Pancreas (tissue), 10 donors: ENCODE measurements at places on chromosomes 2 and 18. TPM values are rescaled to one million over a fixed set of nuclear protein-coding genes. Genes with fewer than 3 reads are reported as not detected.

The CFAP53 gene
- total RNA-seq = 0.28 TPM

- H3K27me3 ChIP-seq = no peaks in the 10 kb centered on the region
- H3K4me1 ChIP-seq = no peaks in the 10 kb centered on the region
- H3K4me3 ChIP-seq = no peak overlapping the region
- DNase-seq = no peak
- no peaks in the 10 kb centered on the region for H3K36me3 ChIP-seq
These were observed 482.6 kb downstream of the PIK3C3 start for GRCh38 chr18:42437646-42438045.

DNA sequence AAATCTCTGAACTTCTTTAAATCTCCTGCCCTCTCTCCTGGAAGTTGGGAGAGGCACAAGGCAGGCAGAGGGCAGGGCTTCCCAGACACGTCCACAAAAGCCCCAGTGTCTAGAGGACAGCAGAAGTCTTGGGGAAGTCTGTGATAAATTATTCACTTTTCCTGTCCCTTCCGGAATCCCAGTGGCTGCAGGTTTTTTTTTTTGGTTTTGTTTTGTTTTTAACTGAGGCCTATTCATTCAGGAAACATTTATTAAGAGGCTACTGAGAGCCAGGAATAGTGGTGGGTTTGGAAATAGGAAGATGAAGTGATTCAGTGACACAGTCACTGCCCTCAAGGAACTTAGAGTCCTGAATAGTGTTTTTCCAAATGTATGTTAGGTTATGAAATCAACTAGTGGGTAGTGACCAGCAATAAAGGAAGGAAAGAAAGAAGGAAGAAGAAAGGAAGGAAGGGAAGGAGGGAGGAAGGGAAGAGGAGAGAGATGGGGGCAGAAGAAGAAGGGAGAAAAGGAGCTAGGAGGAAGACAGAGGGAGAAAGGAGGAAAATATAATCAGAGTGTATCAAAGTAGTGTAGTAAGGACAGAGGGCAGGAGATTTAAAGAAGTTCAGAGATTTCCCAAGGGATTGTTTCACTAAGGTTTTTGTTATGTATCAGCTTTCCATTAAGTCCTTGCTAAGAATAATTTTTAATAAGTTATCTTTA is 98.9 kb upstream of the ZFP36L2 start:
- DNase-seq = no peak

- H3K27me3 ChIP-seq = no peaks in the 10 kb centered on the region
- DNase-seq = no peak
- no peak overlapping the region for H3K4me3 ChIP-seq
- H3K36me3 ChIP-seq = no peaks in the 10 kb centered on the region
- no peak overlapping the region for H3K27ac ChIP-seq
These were observed 220.7 kb downstream of the PTH2R start for GRCh38 chr2:208627110-208627884.

- H3K4me3 ChIP-seq = no peak overlapping the region
- no peaks in the 10 kb centered on the region for H3K4me1 ChIP-seq
These were observed 293.9 kb downstream of the KIAA1328 start for GRCh38 chr18:37122877-37123276.

DNA sequence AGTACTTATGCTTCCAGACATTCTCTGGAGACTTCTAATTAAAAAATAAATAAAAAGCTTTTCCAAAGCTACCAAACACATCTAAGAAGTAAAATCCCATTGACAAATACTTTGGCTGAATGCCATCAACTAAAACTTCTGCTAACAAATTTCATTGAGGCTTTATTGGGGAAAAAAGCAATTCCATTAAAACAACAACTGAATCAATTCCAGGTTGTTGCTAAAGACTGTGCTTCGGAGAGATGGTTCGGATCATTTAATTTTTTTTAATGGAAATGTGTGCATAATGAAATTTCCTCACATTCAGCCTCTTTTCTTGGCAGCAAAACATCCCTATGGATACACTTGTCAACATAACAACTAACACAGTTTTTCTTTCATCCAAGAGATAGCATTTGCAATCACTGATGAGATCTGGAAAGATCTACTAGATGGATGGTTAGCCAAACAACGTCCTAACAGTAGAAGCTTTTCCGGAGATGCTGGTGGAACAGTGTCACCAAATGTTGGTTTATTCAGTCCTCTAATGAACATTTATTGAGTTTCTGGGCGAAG is 446.1 kb upstream of the FAM98A start:
- no peaks in the 10 kb centered on the region for H3K36me3 ChIP-seq
- no peak for DNase-seq
- no peak overlapping the region for H3K4me3 ChIP-seq
- no peak overlapping the region for H3K27ac ChIP-seq
- H3K27me3 ChIP-seq = no peaks in the 10 kb centered on the region

- no peak overlapping the region for H3K4me3 ChIP-seq
- H3K36me3 ChIP-seq = no peaks in the 10 kb centered on the region
- no peak overlapping the region for H3K27ac ChIP-seq
- no peak for DNase-seq
These were observed 26.6 kb downstream of the MYL1 start for GRCh38 chr2:210288408-210288807.

GRCh38 chr2:105409717-105410116 is 10.9 kb upstream of the FHL2 start:
- H3K4me3 ChIP-seq = no peak overlapping the region
- no peaks in the 10 kb centered on the region for H3K27me3 ChIP-seq
- no peaks in the 10 kb centered on the region for H3K4me1 ChIP-seq
- no peaks in the 10 kb centered on the region for H3K36me3 ChIP-seq

GRCh38 chr2:169082995-169083394 is 13.6 kb downstream of the DHRS9 start:
- no peak overlapping the region for H3K27ac ChIP-seq
- DNase-seq = no peak
- H3K4me1 ChIP-seq = no peaks in the 10 kb centered on the region
- no peak overlapping the region for H3K4me3 ChIP-seq
- no peaks in the 10 kb centered on the region for H3K27me3 ChIP-seq

GRCh38 chr2:157164891-157165290 is 92.6 kb upstream of the GALNT5 start:
- no peaks in the 10 kb centered on the region for H3K4me1 ChIP-seq
- no peak overlapping the region for H3K4me3 ChIP-seq
- H3K27me3 ChIP-seq = no peaks in the 10 kb centered on the region
- H3K36me3 ChIP-seq = no peaks in the 10 kb centered on the region
